ENCODE measurements at places on chromosomes 5 and 9.

- no peak for DNase-seq
These were observed 70.0 kb upstream of the IL17B start for GRCh38 chr5:149448831-149449714.

GRCh38 chr5:11518676-11519075 is 385.6 kb downstream of the CTNND2 start:
- no peak for DNase-seq

- no peak for DNase-seq
These were observed 284.5 kb downstream of the SH3GL2 start for GRCh38 chr9:17863213-17863883.

- no peak for DNase-seq
These were observed 615.5 kb upstream of the CHD1 start for GRCh38 chr5:99544356-99544755.

- no peak for DNase-seq
These were observed 11.8 kb downstream of the QRFP start for GRCh38 chr9:130884542-130885483.

DNA sequence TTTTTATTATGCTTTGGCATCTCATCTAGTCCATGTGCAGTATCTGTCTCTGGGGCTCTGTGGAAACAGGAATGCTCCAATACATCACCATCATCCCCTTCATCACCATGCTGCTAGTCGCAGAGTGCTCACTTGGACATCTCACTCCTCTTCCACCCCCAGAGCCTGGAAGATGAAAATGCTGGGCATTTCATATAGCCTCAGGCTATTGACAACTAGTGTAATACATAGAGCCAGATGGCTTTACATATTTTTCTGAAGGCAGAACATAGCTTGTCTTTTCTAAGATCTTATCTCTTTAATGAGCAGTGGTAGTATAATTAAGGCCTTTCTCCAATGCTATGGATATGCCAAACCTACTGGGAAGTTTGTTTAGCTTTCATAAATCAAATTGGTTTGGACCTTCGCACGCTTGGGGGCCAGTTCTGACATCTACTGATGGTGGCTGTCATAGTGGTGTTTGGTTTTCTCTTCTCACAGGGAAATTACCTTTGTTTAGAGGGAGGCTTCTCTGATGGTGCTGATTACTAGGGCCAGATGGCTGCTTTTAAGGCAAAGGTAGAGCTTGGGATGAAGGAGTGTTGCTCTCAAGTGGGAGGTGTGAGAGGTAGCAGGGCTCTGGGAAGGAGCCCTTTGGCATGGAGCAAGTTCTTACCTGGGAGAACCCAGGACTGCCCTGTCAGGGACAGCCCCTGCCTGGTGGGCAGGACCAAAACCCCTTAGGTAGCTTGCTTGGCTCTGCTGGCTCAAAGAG is 63.1 kb upstream of the CXCL14 start:
- no peak for DNase-seq

DNA sequence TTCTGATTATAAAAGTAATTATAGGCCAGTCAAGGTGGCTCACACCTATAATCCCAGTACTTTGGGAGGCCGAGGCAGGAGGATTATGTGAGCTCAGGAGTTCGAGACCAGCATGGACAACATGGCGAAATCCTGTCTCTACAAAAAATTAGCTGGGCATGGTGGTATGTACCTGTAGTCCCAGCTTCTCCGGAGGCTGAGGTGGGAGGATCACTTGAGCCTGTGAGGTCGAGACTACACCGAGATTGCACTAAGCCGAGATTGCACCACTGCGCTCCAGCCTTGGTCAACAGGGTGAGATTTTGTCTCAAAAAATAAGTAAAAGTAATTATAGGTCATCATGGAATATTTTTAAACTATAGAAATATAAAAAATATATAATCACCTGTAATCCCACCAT is 18.1 kb downstream of the IRF1 start:
- no peak for DNase-seq

GRCh38 chr5:178213748-178214151 is 9.4 kb downstream of the HNRNPAB start:
- DNase-seq, result no peak

DNA sequence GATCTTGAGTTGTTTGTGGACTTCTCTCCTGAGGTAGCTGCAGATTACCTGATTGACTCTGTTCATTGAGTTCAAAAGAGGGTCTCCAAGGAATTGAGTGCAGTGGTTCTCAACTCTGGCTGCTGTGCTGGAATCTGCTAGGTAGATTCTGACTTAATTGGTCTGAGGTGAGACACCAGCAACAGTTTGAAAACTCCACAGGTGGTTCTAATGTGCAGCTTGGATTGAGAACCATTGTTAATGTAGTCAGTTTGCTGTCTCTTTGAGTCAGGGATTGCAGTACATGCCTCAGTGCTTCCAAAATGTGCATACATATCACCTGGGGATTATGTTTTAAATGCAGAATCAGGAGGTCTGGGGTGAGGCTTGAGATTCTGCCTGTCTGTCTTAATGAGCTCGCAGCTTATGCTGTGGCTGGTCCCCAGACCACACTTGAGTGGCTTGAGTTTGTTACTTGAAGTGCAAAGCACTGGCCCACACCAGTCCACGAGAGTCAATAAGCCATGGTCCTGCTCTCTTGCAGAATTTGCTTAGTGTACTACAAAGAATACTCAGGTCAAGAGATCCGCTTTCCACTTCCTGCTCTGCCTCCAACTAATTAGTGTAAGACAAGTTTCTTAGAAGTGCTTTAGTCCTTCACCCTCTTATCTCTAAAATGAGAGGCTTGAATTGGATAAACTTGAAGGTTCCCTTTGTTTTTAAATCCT is 82.3 kb downstream of the ATG10 start:
- DNase-seq, result no peak

- DNase-seq, result no peak
These were observed 36.8 kb downstream of the SAXO1 start for GRCh38 chr9:18996211-18996610.

GRCh38 chr5:135318037-135318436 is 81.0 kb downstream of the MACROH2A1 start:
- DNase-seq, result no peak

- DNase-seq, result no peak
These were observed at the start of gene FAXDC2 for GRCh38 chr5:154850255-154851062. FAXDC2 (minus strand) TSS chr5:154850603; CDS start chr5:154838178, 12,425 bp downstream.

GRCh38 chr5:143898916-143899591 is 87.1 kb downstream of the HMHB1 start:
- no peak for DNase-seq

- DNase-seq, result peak; percentile 29
These were observed 160.6 kb downstream of the ZDHHC21 start for GRCh38 chr9:14532456-14533115.

GRCh38 chr9:84697042-84697441 is 27.5 kb downstream of the NTRK2 start:
- DNase-seq, result no peak

DNA sequence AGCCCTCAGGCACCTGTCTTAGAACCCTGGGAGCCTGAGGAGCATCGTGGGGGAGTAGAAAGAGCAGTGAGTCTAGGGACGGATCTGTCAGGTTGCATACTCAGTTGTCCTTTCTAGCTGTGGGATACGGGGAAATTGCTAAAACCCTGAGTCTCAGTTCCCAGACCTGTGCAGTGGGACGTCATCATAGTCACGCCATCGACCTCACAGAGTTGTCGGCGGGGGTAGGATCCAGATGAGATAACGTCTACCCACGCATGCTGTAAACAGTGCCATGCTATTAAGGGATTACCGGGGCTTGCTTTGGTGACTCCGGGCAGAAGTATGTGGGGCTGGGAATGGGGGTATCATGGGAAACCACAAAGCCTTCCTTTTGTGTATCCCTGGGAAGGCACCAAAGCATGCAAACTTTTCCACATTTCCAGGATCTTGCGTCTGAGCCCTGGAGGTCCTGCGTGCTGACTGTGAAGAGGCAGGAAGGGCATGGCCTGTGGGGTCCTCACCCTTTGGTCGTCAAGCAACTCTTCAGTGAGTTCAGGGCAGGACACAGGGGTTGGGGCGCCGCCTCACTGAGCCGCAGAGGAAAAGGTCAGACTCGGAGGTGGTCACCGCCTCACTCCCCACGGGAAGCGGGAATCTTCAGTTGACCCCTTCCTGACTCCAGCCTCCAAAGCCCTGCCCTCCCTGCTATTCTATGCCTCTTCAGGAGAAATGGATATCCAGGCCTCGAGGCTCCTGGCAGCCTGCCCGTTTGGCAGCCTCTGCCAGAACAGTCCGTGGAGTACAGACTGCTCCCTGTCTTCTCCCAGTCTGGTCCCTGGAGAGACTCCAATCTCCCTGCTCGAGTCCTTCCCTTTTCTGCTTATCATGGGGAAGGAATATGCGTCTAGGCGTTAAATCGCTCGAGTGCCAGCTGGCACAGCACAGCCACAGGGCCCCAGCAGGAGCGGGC is 186.8 kb upstream of the KLF9 start:
- DNase-seq, result peak; percentile 83

GRCh38 chr9:69317081-69317480 is 7.9 kb upstream of the ENTREP1 start:
- DNase-seq, result peak; percentile 42

- no peak for DNase-seq
These were observed 66.5 kb downstream of the F2RL2 start for GRCh38 chr5:76556511-76557221.

DNA sequence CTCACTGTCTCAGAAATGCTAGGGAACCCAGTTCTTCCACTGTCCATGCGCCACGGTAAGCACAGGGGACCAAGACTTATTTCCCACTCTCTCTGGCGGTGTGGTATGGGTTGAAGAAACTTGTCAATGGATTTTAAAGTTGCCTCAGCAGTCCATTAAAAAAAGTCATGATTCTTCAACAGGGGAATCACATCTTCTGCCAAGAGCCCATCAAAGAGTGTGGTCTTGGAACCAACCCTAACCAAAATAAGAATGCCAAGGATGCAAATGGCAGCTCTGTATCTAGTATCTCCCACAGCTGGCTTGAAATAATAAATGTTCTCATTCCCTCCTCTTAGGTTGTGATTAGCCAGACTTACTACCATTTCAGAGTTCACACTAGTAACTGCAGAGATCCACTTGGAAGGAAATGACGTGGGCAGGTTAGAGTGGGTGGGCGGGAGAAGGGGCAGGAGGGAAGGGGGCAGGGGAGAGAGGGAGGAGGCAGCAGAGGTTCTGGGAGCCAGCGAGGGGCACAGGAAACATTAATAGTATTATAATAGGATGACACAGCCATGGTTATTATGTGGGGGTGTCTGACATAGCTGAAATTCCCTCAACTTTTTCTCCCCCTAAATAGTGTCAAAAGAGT is 17.6 kb downstream of the PTCH1 start:
- peak; percentile 47 for DNase-seq

DNA sequence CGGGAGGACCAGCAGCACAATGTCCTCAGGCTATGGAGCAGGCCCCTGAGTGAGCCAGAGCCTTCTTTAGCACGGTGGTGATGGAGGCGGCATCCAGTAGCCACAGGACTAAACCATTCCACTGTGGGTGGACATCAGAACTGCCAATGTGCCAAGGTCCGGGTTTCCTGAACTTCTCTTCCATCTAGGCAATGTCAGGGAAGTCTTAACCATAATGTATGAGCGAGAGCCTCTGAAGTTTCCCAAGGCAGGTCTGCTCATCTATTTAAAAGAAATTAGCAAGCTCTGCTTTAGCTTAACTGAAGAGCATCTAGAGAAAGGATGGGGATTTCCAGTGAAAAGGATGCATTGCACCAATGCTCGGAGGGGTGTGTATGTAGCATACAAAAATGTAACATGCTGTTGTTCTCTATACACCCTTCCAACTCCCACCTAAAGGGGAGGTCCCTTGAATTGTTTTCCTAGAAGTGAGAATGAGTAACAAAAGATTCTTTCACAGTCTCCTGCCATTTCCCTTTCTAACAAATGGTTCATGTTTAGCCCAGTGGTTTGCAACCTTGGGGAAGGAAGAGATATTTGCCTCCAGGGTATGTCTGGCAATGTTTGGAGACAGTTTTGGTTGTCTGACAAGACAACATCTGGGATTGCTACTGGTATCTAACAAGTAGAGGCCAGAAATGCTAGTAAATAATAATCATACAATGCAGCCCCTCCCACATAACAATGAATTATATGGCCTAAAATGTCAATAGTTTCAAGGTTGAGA is 6.1 kb upstream of the RXFP3 start:
- DNase-seq, result no peak

DNA sequence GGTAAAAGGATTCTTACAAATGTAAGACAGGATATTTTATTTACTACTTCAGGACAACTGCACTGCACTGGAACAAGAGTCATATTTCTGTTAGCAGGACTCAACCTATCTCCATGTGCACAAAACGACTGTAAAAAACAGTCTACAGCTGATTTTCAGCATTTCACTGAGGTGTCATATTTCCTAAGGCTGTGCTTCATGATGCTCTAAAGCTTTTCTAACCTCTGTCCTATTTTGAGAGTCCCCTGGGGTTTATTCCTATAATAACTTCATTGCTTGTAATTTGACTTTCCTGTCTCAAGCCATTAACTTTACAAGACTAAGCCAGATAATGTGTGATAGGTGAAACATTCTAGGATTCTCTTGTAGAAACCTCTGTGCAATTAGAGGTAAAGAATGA is 472.3 kb downstream of the HINT1 start:
- DNase-seq, result no peak

DNA sequence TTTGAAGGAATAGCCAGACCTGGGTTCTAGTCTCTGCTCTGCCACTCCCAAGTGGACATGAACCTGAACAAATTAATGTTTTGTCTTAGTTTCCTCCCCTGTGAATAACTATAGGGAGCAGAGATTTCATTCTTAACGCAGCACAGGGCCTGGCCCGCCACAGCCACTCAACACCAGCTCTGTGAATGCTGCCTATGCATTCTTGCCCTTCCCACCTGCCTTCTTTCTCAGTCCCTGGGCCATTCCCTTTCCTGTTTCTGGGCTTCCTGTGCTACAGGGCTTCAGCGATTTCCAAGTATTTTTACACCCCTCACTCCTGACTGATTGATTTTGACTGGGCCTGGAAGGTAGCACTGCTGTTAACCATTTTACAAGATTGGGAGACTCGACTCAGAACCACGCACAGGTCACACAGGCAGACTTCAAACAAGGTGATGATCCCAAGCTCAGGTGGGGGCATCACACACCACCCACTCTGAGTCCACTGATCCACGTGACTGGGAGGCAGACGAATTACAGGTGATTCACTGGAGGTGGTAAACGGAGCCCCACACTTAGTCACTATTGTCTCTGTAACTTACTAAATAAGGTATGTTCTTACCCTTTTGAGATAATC is 21.4 kb downstream of the PTPN3 start:
- peak; percentile 65 for DNase-seq

DNA sequence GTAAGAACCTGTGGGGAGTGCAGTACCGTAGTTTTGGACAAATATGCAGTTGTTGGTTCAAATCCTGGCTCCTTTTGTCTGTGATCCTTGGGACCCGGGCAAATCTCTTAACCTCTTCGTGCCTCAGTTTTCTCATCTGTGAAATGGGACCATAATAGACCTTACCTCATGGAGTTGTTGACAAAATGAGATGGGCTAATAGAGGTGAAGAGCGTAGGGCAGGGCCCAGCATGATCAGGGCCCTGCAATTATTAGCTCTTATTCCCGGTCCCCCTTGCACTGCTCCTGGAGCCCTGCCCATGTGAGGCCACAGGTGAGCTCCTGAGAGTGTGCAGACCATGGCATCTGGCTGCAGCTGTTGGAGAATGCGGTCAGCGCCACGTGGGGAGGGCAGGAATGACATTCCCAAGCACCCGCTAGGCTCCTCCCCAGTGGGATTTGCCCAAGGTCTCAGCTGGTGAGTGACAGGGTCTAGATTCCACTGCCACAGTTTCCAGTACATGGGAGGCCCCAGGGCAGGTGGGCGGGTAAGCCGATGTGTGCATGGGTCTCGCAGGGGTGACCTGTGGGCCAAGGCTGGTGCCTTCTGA is 41.0 kb downstream of the NEK6 start:
- peak; percentile 67 for DNase-seq

All from SW480 (cell line).